ENCODE measurements at places on chromosomes 16 and 17. TPM values are rescaled to one million over a fixed set of nuclear protein-coding genes. Genes with fewer than 3 reads are reported as not detected.
A peak's percentile ranks its signal among the peaks of the same experiment; 100 is the strongest.

The UNC13D gene
- total RNA-seq, result 6.5 TPM

The NACA2 gene
- not detected for total RNA-seq

The ZPBP2 gene
- total RNA-seq, result not detected

The NLK gene
- 10.8 TPM for total RNA-seq

DNA sequence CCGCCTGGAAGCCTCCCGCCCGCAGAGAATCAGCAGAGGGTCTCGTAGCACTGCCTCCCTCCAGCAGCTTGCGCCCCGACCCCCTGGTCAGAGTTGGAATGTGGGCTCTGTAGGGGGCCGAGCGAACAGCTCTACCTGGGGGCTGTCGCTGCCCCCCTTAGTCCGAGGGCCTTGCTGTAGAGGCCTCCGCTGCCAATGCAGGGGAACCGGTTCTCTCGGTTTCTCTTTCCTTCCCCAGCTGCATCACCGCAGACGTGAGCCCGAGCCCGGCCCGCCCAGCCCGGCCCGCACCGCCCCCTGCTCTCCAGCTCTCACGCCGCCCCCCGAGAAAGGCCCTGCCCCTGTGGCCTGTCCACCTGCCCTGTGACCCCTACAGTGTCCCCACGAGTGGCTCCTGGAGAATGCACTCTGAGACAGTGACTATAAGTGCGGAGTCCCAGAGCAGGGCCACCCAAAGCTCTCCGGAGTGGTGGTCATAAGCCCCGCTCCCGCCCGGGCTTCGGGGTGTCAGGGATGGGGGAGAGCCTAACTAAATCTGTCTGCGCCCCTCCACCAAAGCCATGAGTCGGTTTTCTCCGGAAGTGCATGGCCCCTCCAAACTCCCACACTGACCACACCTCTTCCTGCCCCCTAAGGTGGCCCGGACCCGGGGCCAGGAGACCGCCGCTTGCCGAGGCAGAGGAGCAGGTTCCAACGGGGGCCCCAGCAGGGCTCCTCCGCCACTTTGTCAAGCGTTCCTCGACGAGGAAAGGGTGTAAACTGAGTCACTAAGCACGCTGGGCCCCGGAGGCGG lies 1.7 kb downstream of the ARHGAP27 start:
- DNase-seq, result no peak

- DNase-seq, result no peak
These were observed 42.4 kb upstream of the GNG13 start for GRCh38 chr16:842711-843560.

GRCh38 chr17:8868529-8868951 lies 1.1 kb upstream of the PIK3R6 start:
- DNase-seq, result peak; percentile 23

- no peak for DNase-seq
These were observed 22.0 kb upstream of the PHLPP2 start for GRCh38 chr16:71746442-71747046.

GRCh38 chr17:43909537-43910231 lies 2.3 kb upstream of the MPP2 start:
- DNase-seq, result no peak

DNA sequence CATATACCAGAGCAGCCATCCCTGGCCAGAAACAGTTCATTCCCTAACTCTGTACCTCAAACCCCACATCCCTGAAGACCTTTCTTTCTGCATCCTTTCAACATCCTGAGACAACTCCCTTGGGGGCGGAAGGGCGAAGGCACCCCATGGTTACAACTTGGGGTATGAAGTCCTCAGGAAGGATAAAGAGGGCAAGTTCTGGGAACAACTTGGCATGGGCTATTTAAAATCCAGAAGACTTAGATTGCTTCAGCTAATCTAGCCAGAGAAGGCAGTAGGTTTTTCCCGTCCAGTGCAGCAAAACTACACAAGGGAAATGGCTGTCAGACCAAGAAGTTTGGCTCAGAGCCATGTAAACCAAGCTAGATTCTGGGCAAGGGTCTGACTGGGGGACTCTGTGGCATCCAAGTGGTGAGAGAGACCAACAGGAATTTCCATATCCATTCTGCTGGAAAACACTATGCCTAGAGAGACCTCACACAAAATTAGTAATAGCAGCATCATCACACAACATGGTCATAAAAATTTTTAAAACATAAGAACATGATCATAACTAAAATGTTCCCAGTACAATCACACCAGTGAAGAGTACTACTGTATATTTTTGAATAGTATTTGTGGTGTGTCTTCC lies 113.2 kb downstream of the CDYL2 start:
- no peak for DNase-seq

DNA sequence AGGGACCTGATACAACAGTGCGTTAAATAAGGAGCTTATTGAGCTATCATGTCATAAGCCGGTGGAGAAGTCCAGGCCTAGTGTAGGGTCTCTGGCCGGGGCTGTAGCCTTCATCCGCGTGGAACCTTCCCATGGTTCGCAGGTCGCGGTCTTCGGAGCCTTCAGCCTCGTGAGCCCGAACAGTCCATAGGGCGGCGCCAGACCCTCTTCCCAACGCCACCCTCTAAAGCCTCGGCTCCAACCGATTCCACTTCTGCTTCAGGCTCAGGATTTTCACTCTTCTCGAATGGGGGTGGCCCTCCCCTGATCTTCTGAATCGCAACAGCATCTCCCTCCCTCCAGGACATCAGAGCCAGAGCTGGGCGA lies 10.3 kb upstream of the BRCA1 start:
- DNase-seq, result no peak

DNA sequence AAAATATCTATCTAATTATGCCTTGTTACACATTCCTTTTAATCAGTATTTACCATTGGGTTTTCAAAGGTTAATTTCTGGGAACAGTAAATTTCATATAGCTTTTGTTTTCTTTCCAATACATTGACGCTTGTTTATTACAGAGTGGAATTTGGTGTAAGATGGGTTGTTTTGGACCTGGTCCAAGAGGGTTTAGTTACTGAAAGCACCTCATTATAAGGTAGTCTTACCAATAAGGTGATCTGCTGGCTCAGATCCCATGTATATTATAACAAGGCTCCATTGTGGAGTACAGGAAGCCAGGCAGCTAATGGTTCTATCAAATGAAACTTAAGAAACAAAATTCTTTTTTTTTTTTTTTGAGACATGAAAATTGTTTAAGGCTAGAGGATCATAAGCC lies 87.3 kb upstream of the NACA2 start:
- no peak for DNase-seq

GRCh38 chr17:11736613-11737312 lies 138.5 kb downstream of the DNAH9 start:
- no peak for DNase-seq

DNA sequence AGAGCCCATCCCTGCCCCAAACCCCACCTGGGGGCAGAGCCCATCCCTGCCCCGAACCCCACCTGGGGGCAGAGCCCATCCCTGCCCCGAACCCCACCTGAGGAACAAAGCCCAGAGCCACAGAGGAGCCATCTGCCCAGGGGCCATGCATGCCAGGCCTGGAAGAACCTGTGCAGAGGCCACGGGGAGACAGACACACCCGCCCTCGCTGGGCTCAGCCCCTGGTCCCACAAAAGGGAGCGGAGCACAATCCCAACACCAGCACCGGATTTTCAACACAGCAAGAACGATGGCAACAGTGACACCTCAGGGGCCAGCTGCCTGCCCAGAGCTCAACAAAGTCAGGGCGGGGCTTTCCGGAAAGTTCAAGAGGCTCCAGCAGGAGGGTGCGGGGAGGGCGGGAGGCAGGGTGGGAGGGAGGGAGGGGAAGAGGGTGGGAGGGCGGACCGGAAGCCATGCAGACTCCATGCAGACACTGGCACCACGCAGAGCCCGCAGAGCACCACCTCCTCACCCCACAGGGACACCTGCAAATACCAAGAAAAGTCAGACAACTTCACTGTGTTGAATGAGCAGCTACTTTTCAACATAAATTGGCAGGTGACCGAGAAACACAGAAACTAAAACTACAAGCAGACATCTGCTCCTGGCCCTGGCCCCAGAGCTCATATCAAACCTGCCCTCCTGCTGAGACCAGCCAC lies 27.9 kb upstream of the C16orf95 start:
- DNase-seq, result no peak

DNA sequence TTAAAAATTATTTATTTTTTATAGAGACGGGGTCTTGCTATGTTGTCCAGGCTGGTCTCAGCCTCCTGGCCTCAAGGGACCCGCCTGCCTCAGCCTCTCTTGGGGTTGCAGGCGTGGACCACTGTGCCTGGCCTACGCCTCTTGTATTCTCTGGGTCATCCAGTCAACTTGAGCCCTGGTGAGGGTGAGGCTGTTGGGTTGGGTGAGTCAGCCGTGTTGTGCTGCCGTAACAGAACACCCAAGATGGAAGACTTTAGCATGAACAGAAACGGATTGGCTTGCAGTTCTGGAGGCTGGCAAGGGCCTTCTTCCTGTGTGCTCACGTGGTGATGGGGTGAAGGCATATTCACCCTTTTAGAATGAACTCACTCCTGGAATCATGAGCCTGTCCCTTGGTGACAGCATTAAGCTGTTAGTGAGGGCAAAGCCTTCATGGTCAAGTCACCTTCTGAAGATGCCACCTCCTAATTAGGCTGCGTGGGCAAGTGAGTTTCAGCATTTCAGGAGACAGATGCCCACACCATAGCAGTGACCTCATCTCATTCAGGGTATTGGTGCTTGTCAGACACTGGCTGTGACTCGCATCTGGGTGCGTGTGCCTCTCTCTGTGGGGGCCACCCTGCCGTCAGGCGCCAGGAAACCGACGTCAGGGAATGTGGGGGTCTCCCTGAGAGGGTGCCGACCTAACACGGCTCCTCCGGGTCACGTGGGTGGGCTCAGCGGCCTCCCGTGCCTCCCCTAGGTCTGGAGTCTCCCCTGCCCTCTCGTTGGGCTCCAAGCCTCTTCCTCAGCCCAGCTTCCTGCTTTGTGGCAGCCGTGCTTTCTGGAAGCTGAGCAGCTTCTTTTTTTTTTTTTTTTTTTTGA lies 49.8 kb downstream of the WDR45B start:
- no peak for DNase-seq

- DNase-seq, result no peak
These were observed 13.5 kb downstream of the LGALS3BP start for GRCh38 chr17:78966123-78966813.

DNA sequence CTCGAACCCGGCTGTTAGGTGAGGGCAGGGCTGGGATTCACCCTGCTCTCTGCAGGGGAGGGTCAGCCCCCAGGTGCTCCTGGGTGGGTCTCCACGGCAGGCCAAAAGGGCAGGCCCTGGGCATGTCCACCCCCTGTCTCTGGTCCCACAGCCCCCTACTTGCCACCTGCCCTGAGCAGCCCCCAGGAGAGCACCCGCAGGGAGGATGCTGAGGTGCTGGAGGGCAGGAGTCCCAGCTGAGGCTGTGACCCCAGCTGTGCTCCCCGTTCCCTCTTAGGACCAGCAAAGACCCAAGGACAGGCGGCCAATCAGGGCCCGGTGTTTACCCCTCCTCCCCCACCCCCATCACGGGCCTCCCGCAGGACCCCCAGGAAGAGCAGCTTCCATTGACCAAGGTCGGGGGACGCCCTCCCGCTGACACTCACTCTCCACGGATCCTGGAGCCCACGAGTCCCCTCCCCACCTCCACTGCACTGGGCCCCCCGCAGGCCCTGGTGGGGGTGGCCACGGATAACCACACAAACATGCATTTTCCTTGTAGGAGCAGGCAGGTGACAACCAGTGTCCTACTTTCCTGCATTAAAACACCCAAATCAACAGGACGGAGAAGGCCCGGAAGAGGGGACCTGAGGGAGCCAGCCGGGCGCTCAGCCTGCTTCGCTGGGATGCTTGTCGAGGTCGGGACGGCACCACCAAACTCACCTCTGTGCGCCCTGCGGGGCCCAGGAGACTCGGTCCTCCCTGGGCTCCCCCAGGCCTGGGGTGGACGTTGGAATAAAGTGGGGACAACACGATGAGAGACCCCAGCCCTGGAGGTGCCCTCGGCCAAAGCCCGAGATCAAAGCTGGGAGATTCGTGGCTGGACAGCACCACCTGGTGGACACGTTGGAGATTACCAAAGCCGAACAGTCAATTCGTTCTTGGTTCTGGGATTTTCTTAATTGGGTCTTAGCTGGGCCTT lies 22.5 kb upstream of the ENPP7 start:
- DNase-seq, result no peak
